ENCODE measurements at places on chromosomes 3 and 15.

GRCh38 chr15:70235347-70235746 is 137.6 kb upstream of the TLE3 start:
- no peak for DNase-seq

GRCh38 chr3:21697707-21698106 is 53.3 kb downstream of the ZNF385D start:
- DNase-seq: no peak

GRCh38 chr3:38138349-38139190 is at the start of gene MYD88:
Gene MYD88 (plus strand): TSS chr3:38138661. CDS start chr3:38138701, 40 bp downstream.
- DNase-seq: peak; percentile 81

DNA sequence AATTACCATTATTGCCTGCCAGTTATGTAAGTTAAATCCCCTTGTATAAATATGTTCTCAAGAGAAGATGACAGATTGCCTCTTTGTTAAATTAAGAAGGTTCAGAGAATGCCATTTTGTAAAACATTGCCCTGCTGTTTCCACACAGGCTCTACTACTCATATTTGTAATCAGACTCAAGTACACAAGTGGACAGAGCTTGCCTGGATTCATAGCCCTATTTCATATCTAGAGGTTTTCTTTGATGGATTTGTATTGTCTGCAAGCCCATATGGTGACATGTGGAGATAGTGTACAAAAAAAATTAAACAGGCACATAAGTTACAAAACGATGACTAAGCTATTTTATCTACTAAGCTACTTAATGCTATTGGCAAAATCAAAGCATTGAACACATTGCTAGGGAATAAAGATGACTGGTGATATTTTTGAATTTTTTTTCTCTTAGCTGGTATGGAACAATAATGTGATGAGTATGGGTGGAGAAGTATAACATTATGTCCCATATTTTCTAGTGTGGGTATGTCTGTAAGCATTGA is 1286.6 kb upstream of the ALCAM start:
- DNase-seq: no peak

DNA sequence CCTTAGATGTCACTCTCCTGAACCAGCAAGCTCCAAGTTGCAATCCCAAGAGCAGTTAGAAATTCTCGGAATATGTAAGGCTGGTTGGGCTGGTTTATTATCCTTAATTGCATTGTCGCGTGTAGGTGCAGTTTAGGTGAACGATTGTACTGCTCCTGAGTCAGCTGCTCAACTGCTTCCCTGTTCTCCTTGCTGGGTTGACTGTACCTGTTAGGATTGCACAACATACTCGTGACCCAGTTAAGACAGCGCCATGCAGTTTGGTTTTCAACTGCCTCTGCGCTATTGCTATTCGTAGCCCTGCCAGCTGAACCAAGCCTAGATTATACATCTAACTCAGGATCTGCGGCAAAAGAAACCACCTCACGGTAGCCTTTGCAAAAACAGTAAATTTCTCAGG is 41.0 kb downstream of the BCL2L10 start:
- no peak for DNase-seq

DNA sequence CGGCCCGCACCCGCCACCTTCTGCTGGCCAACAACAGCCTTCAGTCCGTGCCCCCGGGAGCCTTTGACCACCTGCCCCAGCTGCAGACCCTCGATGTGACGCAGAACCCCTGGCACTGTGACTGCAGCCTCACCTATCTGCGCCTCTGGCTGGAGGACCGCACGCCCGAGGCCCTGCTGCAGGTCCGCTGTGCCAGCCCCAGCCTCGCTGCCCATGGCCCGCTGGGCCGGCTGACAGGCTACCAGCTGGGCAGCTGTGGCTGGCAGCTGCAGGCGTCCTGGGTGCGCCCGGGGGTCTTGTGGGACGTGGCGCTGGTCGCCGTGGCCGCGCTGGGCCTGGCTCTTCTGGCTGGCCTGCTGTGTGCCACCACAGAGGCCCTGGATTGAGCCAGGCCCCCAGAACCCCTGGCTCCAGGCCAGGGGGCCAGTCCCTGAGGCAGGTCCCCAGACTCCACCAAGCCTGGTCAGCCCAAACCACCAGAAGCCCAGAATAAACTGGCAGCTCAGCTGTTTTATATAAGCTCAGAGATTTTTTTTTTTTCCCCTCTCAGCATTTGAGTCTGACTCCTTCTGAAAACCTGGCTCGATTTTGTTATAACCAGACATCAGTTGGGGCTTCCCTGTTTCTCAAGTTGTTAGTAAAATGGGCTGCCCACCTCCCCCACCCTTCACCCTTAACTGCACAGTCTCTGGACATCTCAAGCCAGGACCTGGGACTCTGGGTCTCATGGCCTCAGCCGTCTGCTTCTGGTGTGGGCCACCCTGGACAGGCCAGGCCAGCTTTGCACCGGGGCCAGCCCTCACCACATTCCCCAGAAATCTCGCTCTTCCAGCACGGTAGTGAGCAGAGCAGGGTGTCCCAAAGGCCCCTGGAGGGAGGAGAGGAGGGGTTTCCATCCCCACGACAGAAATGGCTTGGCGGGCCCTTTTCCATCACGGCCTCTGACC is 1.6 kb downstream of the GP9 start:
- no peak for DNase-seq

DNA sequence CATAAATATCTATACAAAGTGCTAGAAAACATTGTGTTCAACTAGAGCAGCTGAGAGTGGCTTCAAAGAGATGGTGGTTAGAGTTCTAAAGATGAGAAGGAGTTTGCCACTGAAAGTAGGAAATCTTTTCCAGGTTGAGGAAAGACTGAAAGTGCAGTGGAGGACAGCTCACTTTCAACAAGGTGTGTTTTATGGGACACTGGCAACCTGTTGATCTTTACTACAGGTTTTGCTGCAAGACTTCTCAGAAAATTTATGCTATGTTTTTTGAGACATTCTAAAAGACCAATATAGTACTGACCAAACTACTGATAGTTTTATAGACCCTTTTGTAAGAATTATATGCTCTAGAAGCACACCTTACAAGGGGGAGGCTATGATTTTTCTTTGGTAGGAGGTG is 3.8 kb downstream of the CHRNA7 start:
- no peak for DNase-seq

DNA sequence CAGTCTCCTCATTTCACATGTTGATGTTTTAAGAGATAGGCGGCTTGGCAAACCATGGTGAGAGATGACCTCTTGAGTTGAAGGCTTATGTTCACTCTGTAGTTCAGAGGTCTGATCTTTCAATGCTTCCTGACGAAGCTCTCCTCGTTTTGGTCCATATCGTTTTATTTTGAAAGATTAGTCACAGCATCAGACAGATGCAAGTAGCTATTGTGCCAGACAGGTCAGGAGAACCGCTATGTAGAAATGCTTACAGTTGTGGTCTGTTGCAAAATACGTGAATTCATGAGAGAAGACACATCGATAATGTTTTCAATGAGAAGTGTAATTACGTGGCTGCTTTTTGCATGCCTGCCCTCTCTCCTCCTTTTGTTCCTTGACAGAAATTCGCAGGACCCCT is 47.5 kb downstream of the CHL1 start:
- DNase-seq: no peak

- DNase-seq: no peak
These were observed 17.5 kb downstream of the MRPS22 start for GRCh38 chr3:139361276-139361675.

DNA sequence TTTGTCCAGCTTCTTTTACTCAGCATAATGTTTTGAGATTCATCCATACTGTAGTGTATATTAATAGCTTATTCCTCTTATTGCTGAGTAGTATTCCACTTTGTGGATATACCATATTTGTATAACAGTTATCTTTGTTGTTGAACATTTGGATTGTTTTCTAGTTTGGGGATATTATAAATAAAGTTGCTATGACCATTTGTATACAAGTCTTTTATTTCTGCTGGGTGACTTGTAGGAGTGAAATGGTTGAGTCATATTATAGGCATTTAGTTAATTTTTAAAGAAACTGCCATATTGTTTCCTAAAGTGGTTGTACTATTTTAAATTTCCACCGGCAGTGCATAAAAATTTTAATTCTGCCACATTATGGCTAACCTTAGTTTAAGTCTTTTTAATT is 53.4 kb downstream of the RPL39L start:
- no peak for DNase-seq

GRCh38 chr3:908839-909238 is 184.0 kb upstream of the CNTN6 start:
- no peak for DNase-seq
